Heart right ventricle (tissue), 16 donors: ENCODE measurements at places on chromosomes 13 and 19.
A peak's percentile ranks its signal among the peaks of the same experiment; 100 is the strongest.

DNA sequence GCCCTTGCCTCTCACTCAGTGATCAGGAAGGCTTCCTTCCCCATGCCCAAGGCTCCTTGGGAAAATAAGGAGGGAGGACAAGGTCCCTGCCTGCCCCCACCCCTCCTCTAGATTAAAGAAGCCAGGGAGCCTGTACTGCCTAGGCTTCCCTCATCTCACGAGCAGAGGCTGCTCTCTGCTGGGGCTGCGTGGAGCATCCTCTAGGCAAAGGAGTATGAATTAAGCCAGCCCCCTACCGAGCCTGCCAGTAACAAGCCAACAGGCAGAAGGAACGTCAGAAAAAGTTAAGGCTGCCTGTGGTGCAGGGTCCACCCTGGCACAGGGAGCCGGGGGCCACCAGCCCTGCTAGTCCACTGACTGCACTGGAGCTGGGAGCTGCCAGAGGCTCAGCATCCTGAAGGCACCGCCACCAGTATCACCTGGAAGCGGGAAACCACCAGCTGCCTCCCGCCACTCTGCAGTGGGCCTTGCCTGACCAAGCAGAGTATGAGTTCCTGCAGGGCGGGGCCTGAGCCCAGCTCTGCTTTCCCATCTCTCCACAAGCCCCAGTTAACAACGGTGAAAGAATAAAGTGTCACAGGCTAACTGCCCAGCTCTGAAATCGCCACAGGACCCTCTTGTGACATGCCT is 6.8 kb downstream of the NAPA start:
- H3K4me1 ChIP-seq: peaks cover 68% of the 10 kb centered on the region
- DNase-seq: no peak

DNA sequence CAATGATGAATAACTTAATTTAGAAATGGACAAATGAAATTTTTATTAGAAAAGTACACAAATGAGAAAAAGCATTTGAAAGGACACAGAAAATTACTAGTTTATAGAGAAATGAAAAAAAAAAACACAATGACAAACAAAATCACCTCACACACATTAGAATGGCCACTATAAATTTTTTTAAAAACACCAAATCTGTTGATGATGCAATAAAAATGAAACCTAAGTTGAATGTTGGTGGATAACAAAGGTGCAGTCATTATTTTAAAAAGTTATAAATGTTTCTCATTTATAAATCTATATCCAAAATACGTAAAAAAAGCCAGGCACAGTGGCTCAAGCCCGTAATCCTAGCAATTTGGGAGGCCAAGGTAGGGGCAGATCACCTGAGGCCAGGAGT is 20.8 kb downstream of the ZNF626 start:
- no peak overlapping the region for H3K4me3 ChIP-seq
- peaks cover 98% of the 10 kb centered on the region for H3K36me3 ChIP-seq
- DNase-seq: no peak
- H3K27ac ChIP-seq: no peak overlapping the region
- no peaks in the 10 kb centered on the region for H3K27me3 ChIP-seq
- H3K4me1 ChIP-seq: no peaks in the 10 kb centered on the region

GRCh38 chr19:19650331-19650730 is 6.9 kb upstream of the GMIP start:
- H3K4me3 ChIP-seq: no peak overlapping the region
- no peaks in the 10 kb centered on the region for H3K4me1 ChIP-seq
- H3K36me3 ChIP-seq: peaks cover 100% of the 10 kb centered on the region
- H3K27ac ChIP-seq: no peak overlapping the region

DNA sequence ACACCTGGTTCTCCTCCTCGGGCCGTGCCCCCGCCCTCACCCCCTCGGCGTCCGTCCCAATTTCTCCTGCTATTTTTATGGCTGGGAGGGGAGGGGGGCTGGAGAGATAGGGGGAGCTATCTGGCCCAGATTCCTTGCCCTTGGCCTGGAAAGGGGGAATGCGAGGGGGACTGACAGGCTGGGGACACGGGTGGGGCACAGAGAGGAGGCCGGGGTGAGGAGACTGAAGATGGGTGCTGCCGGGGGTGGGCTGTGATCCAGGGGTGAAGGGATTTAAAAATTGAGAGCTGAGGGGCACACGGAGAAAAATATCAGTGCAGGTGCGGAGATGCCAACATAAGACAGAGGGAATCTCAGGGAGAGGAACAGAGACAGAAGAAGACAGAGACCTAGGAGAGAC is 2.3 kb downstream of the PRKCG start:
- peaks cover 65% of the 10 kb centered on the region for H3K27me3 ChIP-seq
- no peaks in the 10 kb centered on the region for H3K36me3 ChIP-seq
- DNase-seq: no peak
- H3K4me1 ChIP-seq: peaks cover 22% of the 10 kb centered on the region
- no peak overlapping the region for H3K4me3 ChIP-seq

- H3K4me1 ChIP-seq: peaks cover 9% of the 10 kb centered on the region
- H3K36me3 ChIP-seq: no peaks in the 10 kb centered on the region
- no peak for DNase-seq
- no peak overlapping the region for H3K27ac ChIP-seq
- no peak overlapping the region for H3K4me3 ChIP-seq
- H3K27me3 ChIP-seq: no peaks in the 10 kb centered on the region
These were observed 114.3 kb upstream of the SERP2 start for GRCh38 chr13:44259045-44260027.

- no peaks in the 10 kb centered on the region for H3K36me3 ChIP-seq
- no peaks in the 10 kb centered on the region for H3K4me1 ChIP-seq
- H3K27ac ChIP-seq: no peak overlapping the region
- H3K27me3 ChIP-seq: peaks cover 5% of the 10 kb centered on the region
These were observed 4.8 kb downstream of the CD209 start for GRCh38 chr19:7742575-7742974.

DNA sequence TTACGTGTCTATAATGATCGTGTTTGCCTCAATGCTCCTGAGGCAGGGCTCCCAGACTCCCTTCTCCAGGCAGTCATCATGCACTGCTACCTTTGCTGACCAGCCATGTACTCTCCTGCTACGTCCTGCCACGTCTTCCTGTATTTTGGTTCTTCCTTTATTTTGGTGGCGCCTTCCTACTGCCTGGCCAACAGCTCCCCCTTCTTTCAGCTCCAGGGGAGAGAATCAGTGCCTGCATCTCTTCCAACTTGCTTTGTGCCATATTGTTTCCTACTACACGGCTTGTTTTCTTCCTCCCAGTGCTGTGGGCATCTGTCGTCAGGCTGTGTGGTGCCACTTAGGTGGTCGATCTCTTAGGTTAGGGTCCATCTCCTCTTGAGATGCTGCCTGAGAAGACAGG is 96.2 kb downstream of the FGF9 start:
- no peaks in the 10 kb centered on the region for H3K4me1 ChIP-seq
- no peak overlapping the region for H3K27ac ChIP-seq
- H3K27me3 ChIP-seq: no peaks in the 10 kb centered on the region
- no peak for DNase-seq
- no peaks in the 10 kb centered on the region for H3K36me3 ChIP-seq

GRCh38 chr19:36060430-36060829 is 5.7 kb downstream of the WDR62 start:
- H3K4me1 ChIP-seq: peaks cover 2% of the 10 kb centered on the region
- H3K4me3 ChIP-seq: no peak overlapping the region
- DNase-seq: peak; percentile 16
- H3K27me3 ChIP-seq: no peaks in the 10 kb centered on the region
- H3K36me3 ChIP-seq: no peaks in the 10 kb centered on the region
- H3K27ac ChIP-seq: no peak overlapping the region

DNA sequence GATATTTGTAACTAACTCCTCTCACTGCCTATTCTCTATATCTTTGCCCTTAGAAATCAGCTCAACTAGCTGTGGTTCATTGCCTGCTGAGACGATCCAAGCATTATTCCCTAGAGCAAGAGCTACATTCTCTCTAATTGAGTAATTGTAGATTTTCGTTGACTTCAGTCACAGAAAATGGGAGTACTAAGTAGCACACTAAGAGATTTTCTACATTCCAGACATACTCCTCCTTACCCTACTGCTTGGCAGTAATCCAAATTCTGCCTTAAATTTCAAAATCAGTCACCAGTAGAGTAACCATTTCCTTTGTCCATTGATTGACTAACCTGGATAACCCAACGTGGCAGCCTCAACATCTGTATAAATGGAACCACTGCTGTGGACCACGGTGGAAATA is 1786.8 kb downstream of the SLITRK5 start:
- H3K4me1 ChIP-seq: no peaks in the 10 kb centered on the region
- H3K4me3 ChIP-seq: no peak overlapping the region
- DNase-seq: no peak
- no peaks in the 10 kb centered on the region for H3K27me3 ChIP-seq

- DNase-seq: peak; percentile 80
- H3K27me3 ChIP-seq: no peaks in the 10 kb centered on the region
- peaks cover 16% of the 10 kb centered on the region for H3K36me3 ChIP-seq
- H3K27ac ChIP-seq: peak overlapping the region; percentile 48
These were observed 6.1 kb downstream of the DOCK6 start for GRCh38 chr19:11256189-11256588.

GRCh38 chr19:19460258-19460731 is 54.8 kb downstream of the GATAD2A start:
- H3K27me3 ChIP-seq: no peaks in the 10 kb centered on the region
- H3K36me3 ChIP-seq: no peaks in the 10 kb centered on the region
- H3K4me1 ChIP-seq: peaks cover 85% of the 10 kb centered on the region
- peak overlapping the region; percentile 37 for H3K4me3 ChIP-seq
- H3K27ac ChIP-seq: peak overlapping the region; percentile 68

DNA sequence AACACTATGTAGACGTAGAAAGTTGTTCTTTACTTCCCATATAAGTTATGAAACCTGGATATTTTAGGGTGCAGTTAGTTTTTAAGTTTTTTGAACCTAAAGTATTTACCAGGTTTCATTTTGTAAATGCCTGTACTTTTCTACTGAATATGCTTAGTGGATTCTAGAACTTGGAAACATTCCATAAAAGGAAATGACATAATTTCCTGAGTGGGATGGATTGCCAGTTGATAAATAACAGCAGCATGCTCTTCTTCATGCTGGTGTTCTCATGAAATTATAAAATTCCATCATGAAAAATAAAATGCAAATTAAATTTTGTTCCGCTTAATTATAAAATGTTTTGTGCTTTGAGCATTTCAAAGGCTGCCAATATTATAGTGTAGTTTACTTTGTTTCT is 362.2 kb upstream of the PCDH20 start:
- DNase-seq: no peak
- H3K36me3 ChIP-seq: no peaks in the 10 kb centered on the region
- H3K27ac ChIP-seq: no peak overlapping the region

GRCh38 chr19:34096020-34096915 is 76.0 kb upstream of the LSM14A start:
- no peaks in the 10 kb centered on the region for H3K36me3 ChIP-seq
- H3K4me1 ChIP-seq: no peaks in the 10 kb centered on the region
- H3K27me3 ChIP-seq: no peaks in the 10 kb centered on the region
- DNase-seq: peak; percentile 16

DNA sequence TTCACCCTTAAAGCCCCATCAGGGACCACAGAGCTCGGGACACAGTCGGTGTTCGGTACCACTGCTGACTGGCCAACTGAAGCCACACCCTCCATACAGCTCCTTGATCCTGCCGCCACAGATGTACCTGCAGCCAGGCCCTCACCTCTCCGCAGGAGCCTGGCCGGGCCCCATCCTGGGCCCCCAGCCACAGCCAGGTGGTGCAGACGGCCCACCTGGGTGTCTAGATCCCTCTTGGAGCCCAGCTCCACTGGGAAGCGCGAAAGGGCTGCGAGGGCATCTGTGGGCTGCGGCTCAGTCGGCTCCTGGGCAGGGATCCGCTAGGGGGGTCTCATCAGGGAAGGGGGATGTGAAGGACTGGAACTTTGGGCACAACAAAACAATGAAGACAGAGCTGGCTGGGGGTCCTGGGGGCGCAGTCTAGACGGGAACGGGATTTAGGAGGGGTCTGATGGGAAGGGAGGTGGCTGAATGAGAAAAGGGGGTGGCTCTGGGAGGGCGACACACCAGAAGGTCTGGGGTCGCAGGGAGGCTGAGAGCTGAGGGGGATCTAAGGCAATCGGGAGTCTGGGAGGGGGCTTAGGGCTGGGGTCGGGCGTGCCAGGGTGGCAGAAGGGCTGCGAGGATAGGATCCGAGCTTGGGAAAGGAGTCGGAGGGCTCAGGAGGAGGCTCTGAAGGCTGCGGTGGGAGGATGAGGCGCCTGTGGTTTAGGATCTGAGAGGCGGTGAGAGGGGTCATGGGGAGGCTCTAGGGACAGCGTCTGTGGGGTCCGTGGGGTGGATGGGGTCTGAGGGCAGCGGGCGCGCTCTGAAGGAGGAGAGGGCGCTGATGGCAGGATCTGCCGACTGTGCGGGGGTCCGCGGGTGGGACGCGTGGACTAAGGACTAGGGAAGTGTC is 15.8 kb downstream of the PRODH2 start:
- H3K36me3 ChIP-seq: no peaks in the 10 kb centered on the region
- peaks cover 50% of the 10 kb centered on the region for H3K27me3 ChIP-seq
- no peak for DNase-seq
- H3K4me1 ChIP-seq: no peaks in the 10 kb centered on the region
- no peak overlapping the region for H3K27ac ChIP-seq

DNA sequence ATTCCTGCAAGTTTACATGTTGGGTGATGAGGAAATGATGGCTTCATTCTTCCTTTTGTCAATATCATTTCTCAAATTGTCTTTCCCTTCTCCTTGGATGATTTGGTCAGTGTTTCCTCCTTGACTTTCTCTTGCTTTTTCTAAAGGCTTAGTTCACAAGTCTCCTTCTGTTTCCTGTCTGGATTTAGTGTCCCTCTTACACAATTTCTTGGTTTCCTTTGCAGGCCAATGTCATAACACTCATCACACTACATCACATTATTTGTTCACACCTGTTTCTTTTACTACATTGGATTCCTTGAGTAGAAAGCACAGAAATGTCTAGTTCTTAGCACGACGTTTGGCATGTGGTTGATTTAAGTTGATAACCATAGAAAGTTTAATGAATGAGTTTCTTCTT is 490.7 kb downstream of the TDRD3 start:
- H3K36me3 ChIP-seq: no peaks in the 10 kb centered on the region
- H3K27me3 ChIP-seq: no peaks in the 10 kb centered on the region
- H3K27ac ChIP-seq: no peak overlapping the region

- no peak for DNase-seq
- H3K27me3 ChIP-seq: no peaks in the 10 kb centered on the region
- no peaks in the 10 kb centered on the region for H3K4me1 ChIP-seq
These were observed 221.0 kb downstream of the EFNB2 start for GRCh38 chr13:106314417-106314816.

DNA sequence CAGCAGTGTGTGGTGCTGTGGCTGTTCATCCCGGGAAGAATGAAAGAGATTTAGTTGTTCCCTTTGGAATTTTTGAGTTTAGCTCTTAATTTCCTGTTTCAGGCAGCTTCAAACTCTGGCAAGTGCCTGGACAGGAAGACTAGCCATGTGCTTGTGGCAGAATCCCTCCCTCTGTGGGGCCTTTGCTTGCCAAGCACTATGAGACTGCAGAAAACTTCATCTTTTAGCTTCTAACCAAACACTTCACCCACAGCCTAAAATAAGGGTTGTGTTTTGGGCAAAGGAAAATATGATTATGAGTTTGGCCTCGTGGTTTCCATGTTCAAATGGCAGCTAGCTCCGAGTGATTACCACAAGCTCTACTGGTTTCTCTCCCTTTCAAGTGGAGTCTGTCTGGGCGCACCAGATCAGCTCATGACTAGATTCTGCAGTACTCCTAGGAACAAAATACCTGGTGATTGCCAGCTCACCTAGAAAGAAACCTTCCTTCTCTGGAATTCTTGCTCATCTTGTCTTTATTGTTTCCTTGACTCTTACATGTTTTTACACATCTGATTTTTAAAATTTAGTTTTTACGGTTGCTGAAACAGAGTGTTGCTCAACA is 707.5 kb downstream of the SLITRK6 start:
- DNase-seq: no peak
- H3K27me3 ChIP-seq: no peaks in the 10 kb centered on the region
- no peaks in the 10 kb centered on the region for H3K36me3 ChIP-seq
- no peaks in the 10 kb centered on the region for H3K4me1 ChIP-seq
- no peak overlapping the region for H3K27ac ChIP-seq

GRCh38 chr13:93736909-93737308 is 510.3 kb downstream of the GPC6 start:
- no peaks in the 10 kb centered on the region for H3K36me3 ChIP-seq
- no peaks in the 10 kb centered on the region for H3K4me1 ChIP-seq
- no peaks in the 10 kb centered on the region for H3K27me3 ChIP-seq
- no peak for DNase-seq
- no peak overlapping the region for H3K27ac ChIP-seq
- no peak overlapping the region for H3K4me3 ChIP-seq
